ENCODE measurements at places on chromosomes 1 and 21.

DNA sequence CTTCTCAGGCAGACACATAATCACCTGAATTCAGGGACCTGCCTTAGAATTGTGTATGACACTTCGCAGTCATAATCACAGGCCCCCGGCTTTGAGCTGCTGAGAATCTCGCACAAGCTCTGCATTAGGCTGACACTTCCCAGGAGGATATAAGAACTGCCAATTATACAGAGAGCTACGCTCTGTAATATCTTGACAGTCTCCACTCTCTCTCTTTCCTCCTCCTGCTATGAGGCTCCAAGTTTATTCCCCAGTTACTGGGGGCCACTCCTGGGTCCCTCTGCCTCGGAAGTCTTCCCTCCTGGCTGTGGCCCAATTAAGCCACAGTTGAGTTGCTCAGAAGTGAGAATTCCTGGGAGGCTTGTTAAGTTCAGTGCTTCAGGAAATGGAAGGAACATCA lies 42.7 kb downstream of the EBNA1BP2 start:
- no peak for DNase-seq
- H3K27me3 ChIP-seq, result no peaks in the 10 kb centered on the region
- no peak overlapping the region for H3K4me3 ChIP-seq
- H3K4me1 ChIP-seq, result peaks cover 4% of the 10 kb centered on the region
- peak overlapping the region; percentile 17 for H3K27ac ChIP-seq

- H3K4me3 ChIP-seq, result peak within 1 kb of the TSS; percentile 90
- H3K4me1 ChIP-seq, result peaks cover 67% of the 10 kb centered on the region
- peaks cover 33% of the 10 kb centered on the region for H3K27me3 ChIP-seq
- H3K36me3 ChIP-seq, result peaks cover 6% of the 10 kb centered on the region
- peak within 1 kb of the TSS; percentile 34 for H3K27ac ChIP-seq
- DNase-seq, result peak; percentile 72
Observed at GRCh38 chr1:202807926-202808757, at the start of gene KDM5B. Gene KDM5B, minus strand, starts transcription at chr1:202808421. Its CDS starts 116 bp downstream, at chr1:202808305.

DNA sequence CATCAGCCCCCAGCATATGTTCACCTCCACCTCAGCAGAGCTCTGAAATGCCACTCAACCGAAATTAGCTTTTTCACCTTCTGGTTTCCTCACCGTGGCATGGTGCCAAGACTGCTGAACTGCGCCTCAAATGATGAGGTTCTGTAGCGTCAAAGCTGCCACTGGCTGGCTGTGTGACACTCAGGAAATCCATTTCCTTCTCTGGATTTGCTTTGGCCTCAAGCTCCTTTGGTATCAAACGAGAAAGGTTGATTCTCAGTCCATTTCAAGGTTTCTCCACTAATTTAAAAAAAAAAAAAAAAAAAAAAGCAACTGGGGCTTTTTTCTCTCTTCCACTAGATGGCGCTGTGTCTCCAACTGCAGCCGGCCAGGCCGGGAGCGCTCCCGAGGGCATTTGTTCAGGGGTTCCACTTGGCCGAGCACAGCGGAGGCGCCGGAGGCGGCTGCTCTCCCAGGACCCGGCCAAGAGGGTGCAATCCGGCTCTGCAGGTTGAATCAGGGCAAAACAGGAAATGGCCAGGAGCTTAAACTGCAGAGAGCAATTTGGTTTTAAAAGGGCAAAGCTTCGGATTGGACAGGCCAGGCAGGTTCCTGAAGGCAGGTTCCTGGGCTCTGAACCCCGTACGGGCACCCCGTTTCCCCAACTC lies 26.5 kb upstream of the PLA2G2C start:
- no peak overlapping the region for H3K27ac ChIP-seq
- H3K4me3 ChIP-seq, result no peak overlapping the region
- peaks cover 17% of the 10 kb centered on the region for H3K4me1 ChIP-seq
- H3K36me3 ChIP-seq, result no peaks in the 10 kb centered on the region
- H3K27me3 ChIP-seq, result peaks cover 52% of the 10 kb centered on the region

- H3K36me3 ChIP-seq, result no peaks in the 10 kb centered on the region
- H3K4me3 ChIP-seq, result no peak overlapping the region
- peaks cover 6% of the 10 kb centered on the region for H3K4me1 ChIP-seq
- no peak for DNase-seq
- H3K27ac ChIP-seq, result peak overlapping the region; percentile 11
- H3K27me3 ChIP-seq, result no peaks in the 10 kb centered on the region
Observed at GRCh38 chr1:117284399-117285215, 73.9 kb upstream of the VTCN1 start.

DNA sequence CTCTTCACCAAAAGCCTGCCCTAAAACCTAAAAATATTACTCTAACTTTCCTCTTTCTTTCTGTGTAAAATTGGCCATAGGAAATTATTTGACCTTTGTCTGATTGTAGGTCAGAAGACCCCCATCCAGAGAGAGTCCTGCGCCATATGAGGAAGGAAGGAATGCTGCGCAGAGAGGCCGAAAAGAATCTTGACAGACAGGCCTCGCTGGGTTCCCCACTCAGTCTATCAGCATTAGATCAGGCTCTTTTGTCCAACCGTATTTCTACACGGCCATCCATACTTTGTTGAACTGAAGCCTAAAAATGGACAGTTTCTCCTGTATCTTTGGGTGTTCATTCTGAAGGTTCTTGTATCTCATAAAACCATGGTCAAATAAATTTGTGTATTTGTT lies 4.3 kb upstream of the SLC30A2 start:
- H3K27me3 ChIP-seq, result peaks cover 87% of the 10 kb centered on the region
- H3K4me3 ChIP-seq, result peak overlapping the region; percentile 6

DNA sequence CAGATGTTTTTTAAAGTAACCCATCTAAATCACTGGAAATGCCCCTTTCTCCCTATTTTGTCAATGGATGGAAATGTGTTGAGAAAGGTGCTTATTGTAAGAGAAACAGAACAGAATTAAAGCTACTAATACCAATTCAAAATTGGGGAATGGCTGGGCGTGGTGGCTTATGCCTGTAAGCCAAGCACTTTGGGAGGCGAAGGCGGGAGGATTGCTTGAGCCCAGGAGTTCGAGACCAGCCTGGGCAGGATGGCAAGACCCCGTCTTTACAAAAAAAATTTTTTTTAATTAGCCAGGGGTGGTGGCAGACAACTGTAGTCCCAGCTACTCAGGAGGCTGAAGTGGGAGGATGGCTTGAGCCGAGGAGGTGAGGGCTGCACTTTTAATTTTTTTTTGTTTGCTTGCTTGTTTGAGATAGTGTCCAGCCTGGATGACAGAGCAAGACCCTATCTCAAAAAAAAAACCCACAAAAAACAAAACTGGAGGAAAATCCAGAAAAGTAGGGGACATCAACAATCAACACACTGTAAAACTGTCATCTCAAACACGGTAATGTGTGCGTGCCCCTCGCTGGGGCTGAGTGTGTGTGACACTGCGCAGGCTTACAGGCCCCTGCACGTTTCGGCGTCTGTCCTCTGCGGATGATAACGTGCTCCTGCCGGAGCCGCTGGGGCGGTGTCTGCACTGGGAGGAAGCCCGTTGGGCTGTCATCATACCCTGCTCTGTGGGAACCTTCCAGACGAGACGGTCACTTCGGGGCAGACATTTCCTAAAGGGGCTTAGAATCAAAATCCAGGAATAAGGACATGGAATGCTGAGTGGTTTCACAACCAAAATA lies 11.6 kb upstream of the POFUT2 start:
- no peak overlapping the region for H3K27ac ChIP-seq
- no peak for DNase-seq
- peaks cover 65% of the 10 kb centered on the region for H3K4me1 ChIP-seq
- no peak overlapping the region for H3K4me3 ChIP-seq

DNA sequence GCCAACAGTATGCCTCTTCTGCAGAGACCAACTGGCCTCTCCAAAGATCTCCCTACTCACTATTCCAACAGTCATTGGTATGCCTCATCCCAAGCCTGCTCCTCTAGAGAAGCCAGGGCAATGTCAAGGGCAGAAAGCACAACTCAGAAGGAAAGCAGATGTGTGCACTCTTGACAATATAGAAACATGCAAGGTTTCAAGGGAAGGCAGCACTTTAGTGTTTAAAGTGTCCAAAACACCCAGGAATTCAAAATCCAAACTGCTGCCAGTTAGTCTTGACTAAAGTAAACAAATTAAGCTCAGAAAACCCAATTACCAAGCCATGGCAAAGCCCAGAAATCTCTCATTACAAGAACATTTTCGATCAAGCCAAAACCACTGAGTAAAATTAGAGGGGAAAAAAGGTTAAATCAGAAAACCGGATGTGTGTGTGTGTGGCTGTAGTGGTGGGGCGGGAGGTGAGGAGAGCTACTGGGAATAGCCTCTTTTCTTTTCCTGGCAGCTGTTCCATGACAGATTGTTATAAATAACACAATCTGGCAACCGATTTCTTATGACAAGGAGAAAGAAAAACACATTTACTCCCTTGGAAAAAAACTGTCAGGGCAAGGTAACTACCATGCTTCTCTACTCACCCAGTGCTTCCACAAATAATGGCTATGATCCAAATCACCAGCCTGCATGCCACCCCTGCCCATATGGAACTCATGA lies 39.2 kb downstream of the EIF2B3 start:
- DNase-seq, result no peak
- H3K27me3 ChIP-seq, result no peaks in the 10 kb centered on the region
- H3K27ac ChIP-seq, result peak overlapping the region; percentile 54
- H3K4me3 ChIP-seq, result no peak overlapping the region
- H3K36me3 ChIP-seq, result peaks cover 7% of the 10 kb centered on the region

GRCh38 chr1:227192163-227192562 lies 126.1 kb downstream of the CDC42BPA start:
- no peaks in the 10 kb centered on the region for H3K27me3 ChIP-seq
- no peak overlapping the region for H3K4me3 ChIP-seq
- H3K36me3 ChIP-seq, result peaks cover 39% of the 10 kb centered on the region
- no peaks in the 10 kb centered on the region for H3K4me1 ChIP-seq
- peak overlapping the region; percentile 89 for H3K27ac ChIP-seq

- DNase-seq, result no peak
- no peak overlapping the region for H3K27ac ChIP-seq
- H3K4me1 ChIP-seq, result no peaks in the 10 kb centered on the region
- H3K27me3 ChIP-seq, result peaks cover 8% of the 10 kb centered on the region
- no peak overlapping the region for H3K4me3 ChIP-seq
Observed at GRCh38 chr1:163290025-163290640, 31.6 kb upstream of the NUF2 start.

GRCh38 chr1:158679289-158679688 lies 7.2 kb downstream of the SPTA1 start:
- no peaks in the 10 kb centered on the region for H3K4me1 ChIP-seq
- H3K27ac ChIP-seq, result no peak overlapping the region
- H3K27me3 ChIP-seq, result no peaks in the 10 kb centered on the region
- no peaks in the 10 kb centered on the region for H3K36me3 ChIP-seq

DNA sequence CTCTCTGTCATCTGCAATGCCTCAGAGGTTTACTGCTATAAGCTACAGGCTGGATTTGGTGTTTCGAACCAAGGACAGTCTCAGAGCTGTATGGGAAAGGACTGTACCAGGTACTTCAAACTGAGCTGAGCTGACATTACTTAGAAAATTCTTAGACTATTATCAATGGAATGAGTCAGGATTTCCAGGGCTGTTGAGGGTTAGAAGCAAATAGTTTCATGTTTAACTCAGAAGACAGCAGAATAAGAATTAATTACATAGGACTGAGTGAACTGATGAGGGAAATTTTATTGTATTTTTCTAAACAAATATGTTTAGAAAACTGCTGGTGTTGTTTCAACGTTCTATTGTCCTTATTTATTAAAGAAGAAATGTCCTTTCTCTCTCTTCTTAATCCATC lies 74.3 kb upstream of the CAPZB start:
- no peaks in the 10 kb centered on the region for H3K36me3 ChIP-seq
- H3K27me3 ChIP-seq, result peaks cover 33% of the 10 kb centered on the region
- H3K27ac ChIP-seq, result no peak overlapping the region
- H3K4me1 ChIP-seq, result no peaks in the 10 kb centered on the region

DNA sequence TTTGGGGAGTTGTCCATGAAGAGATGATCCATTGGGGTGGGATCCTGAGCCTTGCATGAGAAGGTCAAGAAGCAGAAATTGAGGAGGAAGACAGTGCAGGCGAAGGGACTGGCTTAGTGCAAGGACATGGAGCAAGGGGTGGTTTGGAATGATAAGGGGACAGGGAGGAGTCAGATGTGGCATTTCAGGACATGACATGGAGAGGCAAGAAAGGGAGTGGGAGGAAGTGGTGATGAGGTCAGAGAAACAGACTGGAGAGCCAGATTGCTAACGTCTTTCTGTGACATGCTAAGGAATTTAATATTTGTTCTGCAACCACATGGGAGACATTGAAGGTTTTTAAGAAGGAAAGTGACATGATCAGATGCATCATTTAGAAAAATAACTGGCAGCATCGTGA lies 346.8 kb upstream of the FMN2 start:
- DNase-seq, result no peak
- no peaks in the 10 kb centered on the region for H3K36me3 ChIP-seq
- H3K4me3 ChIP-seq, result no peak overlapping the region
- H3K27me3 ChIP-seq, result peaks cover 5% of the 10 kb centered on the region

GRCh38 chr21:44948426-44949120 lies 8.7 kb downstream of the SLX9 start:
- no peak for DNase-seq
- no peak overlapping the region for H3K27ac ChIP-seq
- H3K36me3 ChIP-seq, result peaks cover 21% of the 10 kb centered on the region
- H3K27me3 ChIP-seq, result no peaks in the 10 kb centered on the region
- H3K4me1 ChIP-seq, result no peaks in the 10 kb centered on the region
- H3K4me3 ChIP-seq, result no peak overlapping the region

- no peak for DNase-seq
- no peak overlapping the region for H3K27ac ChIP-seq
- no peak overlapping the region for H3K4me3 ChIP-seq
- peaks cover 6% of the 10 kb centered on the region for H3K27me3 ChIP-seq
Observed at GRCh38 chr1:231584921-231585320, 41.7 kb upstream of the DISC1 start.

GRCh38 chr1:81592233-81592632 lies 208.5 kb upstream of the ADGRL2 start:
- H3K4me3 ChIP-seq, result no peak overlapping the region
- DNase-seq, result no peak
- no peaks in the 10 kb centered on the region for H3K4me1 ChIP-seq
- H3K27ac ChIP-seq, result no peak overlapping the region

Data from nephron progenitor cell (in vitro differentiated cells).